ENCODE measurements at places on chromosomes 2 and 18.
A peak's percentile ranks its signal among the peaks of the same experiment; 100 is the strongest.

DNA sequence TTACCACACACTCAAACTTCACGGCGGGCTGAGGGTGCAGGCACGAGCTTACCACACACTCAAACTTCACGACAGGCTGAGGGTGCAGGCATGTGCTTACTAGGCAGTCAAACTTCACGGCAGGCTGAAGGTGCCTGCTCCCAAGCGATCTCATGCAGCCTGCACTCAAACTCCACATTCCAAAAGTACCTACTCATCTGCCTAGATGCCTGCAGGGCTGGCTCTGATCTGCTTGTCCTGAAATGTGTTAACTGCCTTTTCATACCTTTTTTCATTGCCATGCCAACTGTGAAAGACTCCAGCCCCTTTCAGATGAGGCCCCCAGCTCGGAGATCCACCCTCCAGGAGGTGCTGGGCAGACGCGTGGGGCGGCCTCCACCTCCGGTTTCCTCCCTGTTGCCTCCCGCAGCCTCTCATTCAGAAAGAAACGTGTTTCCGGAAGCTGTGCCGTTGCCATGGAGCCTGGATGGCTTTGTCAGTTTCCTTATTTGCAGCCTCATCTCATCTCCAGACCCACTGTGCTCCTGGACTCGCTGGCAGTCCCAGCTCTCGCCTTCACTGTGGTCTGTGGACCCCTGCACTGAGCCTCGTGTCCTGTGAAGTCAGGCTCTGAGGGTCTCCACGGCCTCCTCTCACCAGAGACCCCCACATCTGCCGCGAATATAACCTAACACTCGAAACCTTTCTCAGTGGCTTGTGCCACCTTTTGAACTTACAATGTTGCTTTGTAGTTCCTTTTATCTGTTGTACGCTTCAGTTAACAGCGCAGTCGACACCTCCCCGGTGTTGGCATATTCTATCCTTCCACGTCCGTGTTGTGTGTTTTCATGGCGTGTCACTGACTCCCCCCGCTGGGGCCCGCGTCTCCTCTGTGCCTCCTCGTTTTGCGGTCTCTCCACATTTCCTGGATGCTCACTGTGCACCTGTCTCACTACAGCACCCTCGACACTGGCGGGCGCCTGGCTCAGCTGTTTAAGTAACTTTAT lies 106.1 kb upstream of the ALKAL2 start:
- peak; percentile 72 for DNase-seq

DNA sequence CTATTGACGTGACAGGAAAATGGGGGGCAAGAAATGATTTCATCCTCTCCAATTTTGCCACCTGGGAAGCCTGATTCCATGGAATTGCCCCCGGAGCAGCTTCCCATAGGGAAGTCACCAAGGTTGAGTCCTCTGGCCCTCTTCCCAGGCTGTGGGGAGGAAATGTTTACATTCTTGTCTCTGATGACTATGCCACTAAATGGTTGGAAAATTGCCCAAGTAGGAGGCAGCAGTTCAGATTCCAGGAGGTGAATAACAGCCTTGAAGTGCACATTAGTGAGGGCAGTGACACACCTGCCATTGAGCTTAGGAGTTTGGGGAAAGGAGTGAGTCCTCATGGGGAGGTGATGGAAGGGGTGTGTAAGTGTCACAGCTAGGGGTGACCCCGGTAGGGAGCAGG lies 449.2 kb upstream of the DCC start:
- no peak for DNase-seq

- DNase-seq: no peak
Observed at GRCh38 chr2:30410217-30410616, 36.8 kb upstream of the LCLAT1 start.

GRCh38 chr2:217743966-217744761 lies 258.6 kb downstream of the TNS1 start:
- DNase-seq: no peak

- no peak for DNase-seq
Observed at GRCh38 chr2:15806801-15807417, 133.4 kb upstream of the MYCN start.

- DNase-seq: no peak
Observed at GRCh38 chr18:31325051-31325450, 7.1 kb downstream of the DSG1 start.

DNA sequence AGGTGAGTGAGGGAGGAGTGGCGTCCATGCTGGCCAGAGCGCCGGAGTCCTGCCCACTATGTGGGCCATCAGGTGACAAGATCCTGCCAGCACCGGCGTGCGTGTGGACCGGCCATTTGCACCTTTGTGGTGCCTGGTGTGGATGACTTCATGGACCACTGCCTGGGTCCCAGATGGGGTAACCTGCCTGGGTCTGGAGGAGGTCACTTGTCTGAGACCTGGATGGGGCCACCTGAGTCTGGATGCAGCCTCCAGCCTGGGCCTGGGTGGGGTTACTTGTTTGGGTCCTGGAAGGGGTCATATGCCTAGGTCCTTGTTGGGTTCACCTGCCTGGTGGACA lies 299.6 kb downstream of the NDUFA10 start:
- DNase-seq: no peak

DNA sequence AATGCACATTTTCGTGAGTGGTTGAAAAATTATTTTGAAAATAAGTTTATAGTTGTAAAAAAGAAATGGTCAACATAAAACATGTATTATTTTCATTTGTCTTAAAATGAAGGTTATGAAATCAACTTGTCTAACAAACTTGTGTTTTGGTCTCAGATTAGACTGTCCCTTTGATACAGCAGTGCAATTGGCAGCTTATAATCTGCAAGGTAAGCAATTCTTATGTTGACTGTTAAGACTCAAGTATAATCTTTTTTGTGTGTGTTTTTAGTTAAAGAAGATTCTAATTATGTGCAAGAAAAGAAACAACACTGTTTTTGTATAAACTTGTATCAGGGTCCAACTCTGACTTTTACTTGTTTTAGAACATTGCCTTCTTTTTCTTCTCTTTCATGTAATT lies 62.7 kb downstream of the EPB41L5 start:
- DNase-seq: no peak

GRCh38 chr2:122340246-122340645 lies 584.8 kb downstream of the TSN start:
- DNase-seq: no peak

GRCh38 chr2:184921676-184922075 lies 323.3 kb downstream of the ZNF804A start:
- no peak for DNase-seq

- DNase-seq: no peak
Observed at GRCh38 chr2:6909431-6910385, 7.5 kb upstream of the RNF144A start.

- DNase-seq: no peak
Observed at GRCh38 chr2:113052396-113052917, at the start of gene IL36B. Gene IL36B (minus strand): TSS chr2:113052867.

GRCh38 chr2:144894612-144895599 lies 375.0 kb upstream of the ZEB2 start:
- DNase-seq: no peak

- no peak for DNase-seq
Observed at GRCh38 chr2:107502539-107502938, 324.2 kb upstream of the RGPD4 start.

DNA sequence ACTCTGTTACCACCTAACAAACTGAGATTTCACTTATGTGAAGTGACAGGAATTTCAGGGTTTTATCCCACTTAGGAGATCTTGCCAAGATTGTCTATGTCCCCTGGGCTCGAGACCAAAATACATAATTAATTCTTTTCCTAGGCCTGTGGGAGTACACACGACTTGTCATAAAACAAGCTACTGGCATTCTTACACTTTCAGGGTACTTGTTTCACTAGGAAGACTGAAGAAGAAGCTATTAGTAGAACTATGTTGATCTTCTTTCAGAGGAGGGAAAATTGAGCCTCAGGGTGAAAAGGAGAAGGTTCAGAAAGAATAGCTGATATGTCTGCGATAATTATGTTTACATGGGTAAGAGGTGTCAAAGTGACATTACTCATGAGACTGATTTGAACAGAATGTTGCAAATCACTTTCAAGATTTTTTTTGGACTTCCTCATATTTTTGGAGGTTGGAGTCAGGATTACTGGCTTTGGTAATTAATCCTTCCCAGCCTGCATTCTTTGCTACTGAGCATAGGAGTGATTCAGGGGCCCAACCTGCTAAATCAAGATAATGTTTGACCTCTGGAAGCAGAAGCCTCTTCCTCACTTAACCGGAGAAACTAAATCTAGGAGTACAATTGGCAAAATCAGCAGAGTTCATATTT lies 240.0 kb upstream of the NT5C1B start:
- DNase-seq: no peak

GRCh38 chr2:23814963-23815362 lies 112.0 kb downstream of the ATAD2B start:
- no peak for DNase-seq

Measured in activated CD8-positive, alpha-beta memory T cell treated with anti-CD3 and anti-CD28 coated beads, Interleukin-2, amount 50 U/mL, for 48 hours (primary cell).